Colonic mucosa (tissue), 4 donors: ENCODE measurements at places on chromosomes 1 and 21.

DNA sequence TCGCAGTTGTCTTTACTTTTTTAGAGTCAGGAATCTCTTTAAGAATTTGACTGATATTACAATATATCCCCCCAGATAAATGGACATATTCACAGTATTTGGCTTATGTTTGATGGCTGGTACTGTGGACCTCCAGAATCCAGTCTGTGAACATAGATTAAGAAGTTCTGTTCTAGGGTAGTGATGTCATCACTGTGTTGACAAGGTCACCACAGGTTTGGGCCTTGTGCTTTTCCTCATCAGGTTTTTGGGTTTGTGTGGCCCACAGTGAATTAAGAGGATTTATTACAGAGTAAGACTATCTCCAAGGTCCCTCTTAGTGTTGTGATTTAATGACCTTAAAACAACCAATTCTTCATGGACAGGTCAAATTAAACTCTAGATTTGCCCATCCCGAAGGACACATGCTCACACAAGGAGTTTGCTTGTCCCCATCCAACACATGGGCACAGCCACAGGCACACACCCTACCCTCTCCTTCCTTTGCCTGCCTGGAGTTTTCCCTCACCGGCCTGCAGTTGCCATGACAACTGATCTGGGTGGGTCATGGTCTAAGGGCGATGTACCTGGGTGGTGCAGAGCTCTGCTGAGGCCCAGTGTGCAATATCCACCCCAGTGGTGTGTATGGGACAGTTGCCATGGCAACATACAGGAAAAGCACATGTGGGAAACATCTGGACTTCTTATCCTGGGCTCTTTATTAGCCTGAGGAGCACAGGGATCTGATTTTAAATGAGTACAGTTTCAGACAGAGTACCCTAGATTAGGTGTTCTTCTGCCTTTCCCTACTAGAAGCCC, 98.6 kb downstream of the NAV1 start:
- no peak for DNase-seq

- no peak for DNase-seq
Observed at GRCh38 chr1:171530676-171531075, 45.3 kb downstream of the PRRC2C start.

- no peak for DNase-seq
Observed at GRCh38 chr1:241702442-241703373, 50.6 kb downstream of the WDR64 start.

GRCh38 chr1:941588-942383, 17.3 kb downstream of the NOC2L start:
- peak; percentile 69 for DNase-seq

GRCh38 chr21:45404730-45405270, at the start of gene COL18A1:
Gene COL18A1 (plus strand): TSS chr21:45405165. CDS start chr21:45405231, 66 bp downstream.
- no peak for DNase-seq
